Left ventricle myocardium superior (tissue), 1 donor: ENCODE measurements at places on chromosomes 4 and X.
A peak's percentile ranks its signal among the peaks of the same experiment; 100 is the strongest.

DNA sequence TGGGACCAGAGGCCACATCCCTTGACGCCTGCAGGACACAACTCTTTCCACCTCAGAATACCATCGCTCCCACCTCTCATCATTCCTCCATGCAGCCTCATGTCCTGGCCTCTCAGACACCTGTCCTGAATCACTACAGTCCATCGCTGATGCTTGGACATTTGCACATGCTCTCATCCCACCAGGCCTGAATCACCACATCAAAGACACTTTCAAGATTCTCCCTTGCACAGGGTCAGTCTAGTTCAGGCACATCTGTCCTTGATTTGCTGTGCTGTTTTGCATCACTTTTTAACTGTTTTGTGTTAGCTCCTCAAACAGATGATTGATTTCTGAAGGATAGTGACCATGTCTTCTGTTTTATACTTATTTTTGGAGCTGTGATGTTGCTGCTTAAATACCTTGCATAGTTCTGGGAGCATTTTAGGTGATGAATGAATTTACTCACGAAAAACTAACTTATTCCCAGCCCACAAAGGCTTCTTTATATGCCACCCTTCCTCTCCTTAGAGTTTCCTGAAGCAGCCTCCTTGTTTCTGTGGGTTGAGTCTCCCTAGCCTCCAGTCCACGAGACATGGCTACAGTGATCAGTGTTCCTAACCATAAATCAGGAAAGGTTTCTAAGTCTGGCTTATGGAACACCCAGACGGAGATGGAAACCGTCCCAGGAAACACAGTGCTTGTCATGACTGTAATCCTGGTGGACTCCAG, 2.6 kb downstream of the FAM114A1 start:
- no peak for DNase-seq

DNA sequence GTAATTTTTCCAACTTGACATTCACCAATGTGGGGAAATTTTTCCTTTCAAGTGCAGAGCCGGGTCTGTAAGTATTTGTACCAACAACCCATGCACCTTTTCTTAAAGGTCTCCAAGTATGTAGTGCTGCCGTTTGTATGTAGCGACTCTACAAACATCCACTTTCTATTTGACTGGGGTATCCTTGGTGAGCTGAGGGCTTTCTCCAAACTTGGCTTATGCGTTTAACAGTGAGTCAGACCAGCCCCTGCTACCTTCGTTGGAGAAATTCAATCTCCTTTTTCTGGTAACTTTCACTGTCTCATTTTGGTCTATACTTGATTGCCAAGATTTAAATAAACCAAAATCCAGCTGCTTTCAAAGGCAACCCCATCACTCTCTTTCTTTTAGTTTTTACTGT, 34.9 kb downstream of the MGST2 start:
- DNase-seq: no peak

GRCh38 chrX:67555578-67556203, 11.9 kb downstream of the AR start:
- peak; percentile 21 for DNase-seq

DNA sequence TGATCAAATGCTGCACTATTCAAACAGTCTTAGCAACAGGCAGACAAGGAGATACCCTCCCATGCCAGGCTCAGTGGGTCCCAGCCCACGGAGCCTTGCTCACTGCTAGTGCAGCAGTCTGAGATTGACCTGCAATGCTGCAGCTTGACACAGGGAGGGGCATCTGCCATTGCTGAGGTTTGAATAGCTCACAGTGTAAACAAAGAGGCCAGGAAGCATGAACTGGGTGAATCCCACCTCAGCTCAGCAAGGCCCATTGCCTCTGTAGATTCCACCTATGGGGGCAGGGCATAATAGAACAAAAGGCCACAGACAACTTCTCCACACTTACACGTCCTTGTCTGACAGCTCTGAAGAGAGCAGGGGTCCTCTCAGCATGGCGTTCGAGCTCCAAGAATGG, 26.6 kb upstream of the ZXDB start:
- no peak for DNase-seq

- DNase-seq: no peak
These were observed 551.8 kb downstream of the RAB28 start for GRCh38 chr4:12932203-12932788.

- DNase-seq: no peak
These were observed 196.9 kb downstream of the KLHL13 start for GRCh38 chrX:117919755-117920154.

DNA sequence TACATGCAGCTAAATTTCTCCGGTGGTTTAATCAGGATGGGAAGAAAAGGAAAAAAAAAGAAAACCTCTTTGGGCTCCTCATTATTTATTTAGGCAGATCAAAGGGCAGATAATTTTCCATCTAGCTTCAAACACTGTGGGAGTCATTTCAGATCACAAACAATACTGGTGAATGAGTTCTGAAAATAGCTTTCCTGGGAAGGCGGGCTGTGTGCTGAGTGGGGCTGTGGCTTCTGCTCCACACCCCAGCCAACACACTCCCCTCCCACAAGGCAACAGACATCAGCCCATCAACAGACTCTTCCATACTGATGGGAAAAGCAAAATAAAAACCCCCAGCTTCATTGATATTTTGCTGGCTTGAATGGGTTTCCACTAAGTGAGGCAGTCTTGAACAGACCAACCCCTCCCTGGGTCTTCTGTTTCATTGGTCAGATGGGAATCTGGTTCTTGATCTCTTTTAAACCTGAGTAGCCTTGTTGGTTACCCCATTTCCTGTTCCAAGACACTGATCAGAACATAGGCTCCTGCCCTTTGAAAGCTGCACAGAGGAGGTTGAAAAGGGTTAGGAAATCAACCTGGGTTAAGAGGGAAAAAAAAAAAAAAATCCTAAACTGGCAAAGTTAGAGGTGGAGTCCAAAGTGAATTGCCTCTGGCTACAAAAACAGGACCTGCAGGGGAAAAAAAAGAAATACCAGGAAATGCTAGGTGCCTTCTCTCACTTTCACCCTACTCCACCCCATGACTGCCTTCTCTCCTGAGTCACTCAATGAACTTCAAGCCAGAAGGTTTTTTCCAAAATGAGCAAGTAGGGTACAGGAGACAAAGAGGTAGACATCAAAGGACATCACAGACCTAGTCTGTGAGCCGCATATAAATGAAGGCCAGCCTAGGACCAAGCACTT, 20.0 kb downstream of the AMOT start:
- DNase-seq: no peak

DNA sequence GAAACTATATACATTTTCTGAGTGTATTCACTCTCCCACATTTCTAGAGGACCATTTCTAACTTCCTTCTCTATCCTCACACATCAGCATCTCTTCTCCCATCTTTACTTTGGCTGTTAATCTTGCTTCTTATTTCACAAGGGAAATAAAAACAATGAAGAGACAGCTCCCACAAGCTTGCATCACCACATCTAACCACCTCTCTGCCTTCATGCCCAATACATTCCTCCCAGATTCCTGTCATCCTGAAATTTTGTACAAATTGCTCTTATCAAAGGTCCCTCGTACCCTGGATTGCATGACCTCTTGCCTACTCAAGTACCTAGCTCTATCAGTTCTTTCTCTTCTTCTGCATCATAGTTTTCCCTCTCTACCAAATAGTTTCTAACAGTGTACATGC, 215.2 kb downstream of the ANTXR2 start:
- no peak for DNase-seq

DNA sequence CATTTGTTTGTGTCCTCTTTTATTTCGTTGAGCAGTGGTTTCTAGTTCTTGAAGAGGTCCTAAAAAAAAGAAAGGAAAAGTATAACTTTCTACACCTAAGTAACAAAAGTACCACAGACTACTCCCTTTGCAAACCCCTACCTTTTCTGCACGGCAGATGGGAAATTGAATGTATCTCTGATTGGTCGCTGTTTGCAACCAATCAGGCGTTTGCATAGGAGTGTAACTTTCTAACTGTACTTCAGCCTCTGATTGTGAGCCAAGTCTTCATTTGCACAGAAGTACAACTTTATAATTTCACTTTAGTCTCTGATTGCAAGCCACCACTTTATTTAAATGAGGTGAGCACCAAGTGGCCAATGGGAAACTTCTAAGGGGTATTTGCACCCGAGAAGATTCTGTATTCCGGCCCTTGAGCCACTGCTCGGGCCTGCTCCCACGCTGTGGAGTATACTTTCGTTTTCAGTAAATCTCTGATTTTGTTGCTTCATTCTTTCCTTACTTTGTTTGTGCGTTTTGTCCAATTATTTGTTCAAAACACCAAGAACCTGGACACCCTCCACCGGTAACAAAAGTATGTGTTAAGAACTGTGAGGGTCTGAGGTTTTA, 40.3 kb upstream of the FHL1 start:
- DNase-seq: no peak

DNA sequence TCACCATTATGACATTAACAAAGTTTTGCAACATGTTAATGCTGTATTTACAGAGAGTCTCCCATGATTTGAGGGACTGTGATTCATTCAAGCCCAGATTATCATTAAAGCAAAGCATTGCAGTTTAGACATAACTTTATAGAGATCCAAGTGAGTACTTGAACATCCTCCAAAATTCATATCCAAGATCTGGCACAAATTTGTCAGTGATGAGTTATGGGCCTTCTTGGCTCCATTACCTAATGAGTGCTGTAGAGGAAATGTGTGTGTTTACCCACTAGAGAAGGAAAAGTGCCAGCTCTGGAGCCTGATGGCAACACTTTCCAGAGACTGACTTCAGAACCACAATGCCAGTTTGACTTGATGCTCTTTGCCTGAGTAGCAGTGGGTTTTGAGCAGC, 432.3 kb downstream of the GALNTL6 start:
- DNase-seq: no peak

DNA sequence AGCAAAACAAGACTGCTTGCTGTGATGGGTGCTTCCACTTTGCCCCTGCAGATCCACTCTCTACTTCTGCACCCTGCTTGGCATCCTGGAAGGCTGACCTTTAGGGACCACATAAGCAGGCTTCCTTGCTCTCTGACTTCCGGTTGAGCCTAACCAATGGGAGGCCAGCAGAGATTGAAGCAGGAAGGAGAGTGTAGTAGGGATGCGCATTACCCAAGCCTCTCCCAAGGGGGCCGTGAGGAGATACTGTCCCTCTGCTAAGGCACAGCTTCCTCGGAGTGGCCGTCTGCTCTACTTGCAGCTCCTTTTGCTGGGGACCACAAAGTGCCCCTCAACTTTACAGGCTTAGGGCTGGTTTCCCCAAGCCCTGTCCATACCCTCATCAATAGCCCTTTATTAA, 624.3 kb upstream of the TENM3 start:
- DNase-seq: no peak

- no peak for DNase-seq
These were observed 21.5 kb upstream of the ENPEP start for GRCh38 chr4:110454441-110454840.

DNA sequence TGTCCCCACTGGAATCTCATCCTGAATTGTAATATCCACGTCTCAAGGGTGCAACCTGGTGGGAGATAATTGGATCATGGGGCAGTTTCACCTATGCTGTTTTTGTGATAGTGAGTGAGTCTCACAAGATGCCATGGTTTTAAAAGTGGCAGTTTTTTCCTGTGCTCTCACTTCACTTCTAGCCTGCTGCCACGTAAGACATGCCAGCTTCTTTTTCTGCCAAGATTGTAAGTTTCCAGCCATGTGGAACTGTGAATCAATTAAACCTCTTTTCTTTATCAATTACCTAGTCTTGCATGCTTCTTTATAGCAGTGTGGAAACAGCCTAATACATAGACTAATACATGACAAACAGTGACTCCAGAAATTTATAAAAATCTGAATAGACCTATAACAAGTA, 1131.8 kb downstream of the PCDH7 start:
- DNase-seq: no peak
